ENCODE measurements at places on chromosomes 7 and 10.

DNA sequence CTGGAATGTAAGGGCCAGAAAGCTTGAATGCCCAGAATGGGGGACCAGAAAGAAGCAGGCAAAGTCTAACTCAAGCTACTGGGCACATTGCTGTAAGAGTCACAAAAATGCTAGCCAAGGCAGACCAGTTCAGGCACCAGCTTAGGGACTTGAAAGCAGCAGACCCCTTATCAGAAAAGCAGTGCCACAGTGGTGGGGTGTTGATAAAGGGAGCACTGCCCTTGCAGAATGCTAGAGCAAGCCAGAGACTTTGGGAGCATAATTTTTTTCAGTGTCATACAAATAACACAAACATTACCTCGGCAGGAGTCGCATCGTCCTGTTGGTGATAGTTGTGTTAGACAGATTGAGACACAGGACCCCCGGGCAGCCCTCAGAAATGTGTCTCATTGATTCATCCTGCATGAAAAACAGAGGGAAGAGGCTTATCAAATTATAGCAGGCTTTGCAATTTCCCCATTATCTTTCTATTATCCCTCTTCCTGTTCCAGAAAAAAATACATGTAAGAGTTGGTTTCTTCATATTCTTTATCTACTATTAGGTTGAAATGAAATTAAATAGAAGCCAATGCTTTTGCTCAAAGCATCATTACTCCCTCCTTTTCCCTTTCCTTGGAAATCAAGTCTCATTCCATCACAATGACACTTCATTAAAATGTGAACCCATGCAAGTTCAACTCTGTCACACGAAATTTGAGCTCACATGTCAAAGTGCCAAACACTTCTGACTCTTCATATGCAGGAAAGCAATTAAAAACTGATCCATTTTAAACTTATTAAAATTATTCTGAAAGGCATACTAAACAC lies 13.4 kb downstream of the LRRC17 start:
- no peak for DNase-seq

GRCh38 chr10:30233186-30233959 lies 115.7 kb downstream of the MTPAP start:
- DNase-seq, result no peak

- peak; percentile 91 for DNase-seq
These were observed at the start of gene GSTO2 for GRCh38 chr10:104268713-104269645. TSS of gene GSTO2 (plus strand) at chr10:104269184. CDS start at chr10:104274916, 5,732 bp downstream.

DNA sequence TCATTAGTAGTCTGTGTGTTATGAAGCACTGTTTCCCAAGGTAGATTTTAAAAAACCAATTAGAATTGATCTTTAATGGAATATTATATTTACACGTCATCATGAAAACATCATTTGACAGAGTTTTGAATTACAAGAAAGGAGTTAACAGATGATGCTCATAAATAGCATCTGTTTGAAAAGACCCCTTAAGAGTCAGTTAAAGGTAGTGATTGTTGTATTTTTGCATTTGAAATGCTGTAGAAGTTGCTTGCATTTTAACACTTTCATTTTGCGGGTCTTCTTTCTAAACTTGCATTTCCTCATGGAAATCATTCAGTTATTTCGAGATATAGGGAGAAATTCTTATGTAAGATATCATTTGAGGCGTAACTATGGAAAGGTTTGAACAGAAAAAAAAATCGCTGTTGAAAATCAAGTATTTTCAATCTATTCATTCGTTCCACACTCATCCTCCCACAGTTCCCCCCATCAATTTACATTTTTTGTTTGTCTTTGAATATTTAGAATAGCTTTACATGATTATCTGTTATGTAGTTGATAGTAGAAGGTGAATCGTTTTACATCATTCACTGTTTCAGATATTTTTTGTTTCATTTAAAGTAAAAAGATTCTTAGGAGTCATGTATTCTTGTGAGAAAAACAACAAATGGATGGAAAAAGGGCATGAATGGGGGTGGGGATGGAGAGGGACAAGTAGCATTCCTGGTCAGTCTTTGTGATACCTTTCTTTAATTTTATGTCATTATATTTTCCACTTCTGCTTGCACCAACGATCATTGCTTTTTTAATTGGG lies 3.0 kb upstream of the SKIDA1 start:
- no peak for DNase-seq

DNA sequence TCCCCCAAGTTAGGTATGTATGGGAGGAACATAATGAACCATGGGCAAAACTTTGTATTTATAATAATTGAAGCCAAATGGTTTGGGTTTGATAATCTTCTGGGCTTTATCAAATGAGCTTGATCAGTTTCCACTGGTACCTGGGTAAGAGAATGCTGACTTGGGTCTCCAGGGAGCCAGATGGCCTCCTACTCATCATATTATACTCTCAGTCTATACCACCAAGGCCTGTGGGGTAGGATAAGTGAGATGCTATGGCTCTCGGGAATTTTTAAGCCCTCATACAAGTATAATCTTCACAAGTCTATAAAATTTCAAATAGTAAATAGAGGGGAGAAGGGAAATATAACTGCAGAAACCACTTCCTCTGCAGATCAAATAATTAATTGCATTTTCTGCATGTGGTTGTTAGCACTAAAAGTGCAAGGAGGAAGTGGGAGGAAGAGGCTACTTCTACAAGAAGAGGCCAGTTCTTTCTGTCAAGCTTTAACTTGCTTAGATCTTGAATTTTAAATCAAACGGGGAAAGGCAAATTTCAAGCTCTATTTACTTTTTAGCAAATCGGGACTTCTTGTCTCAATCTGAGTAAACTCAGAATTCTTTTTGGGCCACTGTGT lies 349.0 kb downstream of the SORCS1 start:
- no peak for DNase-seq

DNA sequence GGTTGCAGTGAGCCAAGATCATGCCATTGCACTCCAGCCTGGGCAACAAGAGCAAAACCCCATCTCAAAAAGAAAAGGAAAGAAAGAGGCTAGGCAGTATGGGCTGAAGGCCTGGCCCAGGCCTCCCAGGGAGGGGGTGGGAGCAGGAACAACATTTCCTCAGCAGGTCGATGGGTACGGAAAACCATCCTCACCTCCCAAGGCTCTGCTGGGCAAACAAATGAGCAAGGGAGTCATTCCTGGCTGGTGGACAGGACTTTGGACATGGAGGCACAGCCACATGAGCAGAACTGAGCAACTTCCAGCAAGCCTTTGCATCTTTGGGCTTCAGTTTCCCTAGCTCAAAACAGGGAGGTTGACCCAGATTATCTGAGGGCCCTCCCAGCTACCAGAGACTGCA lies 13.0 kb downstream of the OGDHL start:
- DNase-seq, result no peak

GRCh38 chr7:4049202-4049601 lies 632.9 kb upstream of the FOXK1 start:
- no peak for DNase-seq

- no peak for DNase-seq
These were observed 4.1 kb upstream of the INTS1 start for GRCh38 chr7:1508277-1508758.

DNA sequence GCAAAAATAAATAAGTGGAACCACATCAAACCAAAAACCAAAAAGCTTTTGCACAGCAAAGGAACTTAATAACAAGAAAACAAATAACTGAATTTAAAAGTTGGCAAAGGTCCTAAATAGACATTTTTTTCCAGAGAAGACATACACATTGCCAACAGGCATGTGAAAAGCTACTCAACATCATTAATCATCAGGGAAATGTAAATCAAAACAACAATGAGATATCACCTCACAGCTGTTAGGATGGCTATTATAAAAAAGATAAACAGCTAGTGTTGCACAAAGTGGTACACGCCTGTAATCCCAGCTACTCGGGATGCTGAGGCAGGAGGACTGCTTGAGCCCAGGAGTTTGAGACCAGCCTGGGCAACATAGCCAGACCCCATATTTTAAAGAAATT lies 2.2 kb upstream of the SUN3 start:
- DNase-seq, result no peak

- DNase-seq, result no peak
These were observed 1.1 kb upstream of the FEZF1 start for GRCh38 chr7:122305475-122306319.

- DNase-seq, result no peak
These were observed 707 bp upstream of the GHITM start for GRCh38 chr10:84138478-84139125.

GRCh38 chr10:80136134-80136571 lies 3.6 kb downstream of the PLAC9 start:
- DNase-seq, result no peak

GRCh38 chr7:155807789-155808548 lies 4.3 kb downstream of the SHH start:
- DNase-seq, result no peak

DNA sequence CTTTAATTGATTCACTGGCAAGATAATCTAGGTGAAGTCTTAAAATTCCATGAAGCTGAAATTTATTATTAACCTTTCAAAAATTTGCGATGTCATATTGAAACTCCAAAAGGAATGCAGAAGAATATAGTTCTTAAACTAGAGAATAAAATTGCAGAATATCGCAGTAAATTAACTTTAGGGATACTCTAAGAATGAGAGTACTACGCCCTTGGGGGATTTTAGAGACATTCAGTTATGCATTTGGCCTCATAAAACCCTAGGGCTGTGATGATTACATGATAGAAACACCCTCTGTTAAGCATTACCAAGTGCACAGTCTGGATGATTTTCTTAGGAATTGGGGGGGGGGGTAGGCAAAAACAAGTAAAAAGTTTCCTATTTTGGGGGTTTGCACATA lies 3.7 kb downstream of the WNT2 start:
- no peak for DNase-seq

DNA sequence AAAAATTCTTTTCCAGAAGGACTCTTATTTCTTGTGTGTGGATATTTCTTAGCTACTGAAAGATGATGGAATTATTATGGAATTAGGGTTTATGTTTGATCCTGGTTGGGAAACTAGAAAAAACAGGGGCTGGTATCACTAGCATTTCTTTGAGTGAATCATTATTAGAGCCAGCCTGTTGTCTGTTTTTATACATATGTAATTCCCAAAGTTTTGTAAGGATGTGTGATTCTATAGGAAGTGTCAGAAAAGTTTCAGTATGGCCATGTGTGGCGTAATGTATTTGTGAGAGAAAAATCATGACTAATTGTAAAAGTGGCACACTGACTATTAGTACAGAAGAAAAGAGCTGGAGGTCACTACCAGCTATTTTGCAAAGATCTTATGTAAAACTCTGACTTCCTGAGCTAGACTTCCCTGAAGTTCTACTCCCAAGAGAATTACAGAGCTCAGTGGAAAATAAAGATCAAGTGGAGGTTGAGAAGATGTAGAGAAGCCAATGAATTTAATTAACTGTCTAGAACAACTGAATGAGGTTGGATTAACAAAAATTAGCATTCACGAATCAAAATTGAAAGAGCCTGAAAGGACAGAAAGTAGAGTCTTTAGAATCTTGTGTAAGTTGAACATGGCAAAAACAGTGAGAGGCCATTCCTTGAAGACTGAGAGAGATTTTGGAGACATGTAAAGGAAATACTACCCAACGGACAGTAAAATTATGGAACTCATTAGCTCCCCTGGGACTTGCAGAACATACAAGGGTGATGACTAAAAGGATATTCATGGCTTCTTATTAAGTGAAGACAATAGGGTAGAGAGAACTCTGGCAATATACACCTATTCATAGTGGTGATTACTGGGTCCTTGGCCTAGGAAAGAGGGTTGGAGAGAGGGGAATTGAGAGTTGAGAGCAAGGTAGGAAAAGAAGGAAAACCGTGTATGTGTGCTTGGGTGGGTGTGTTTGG lies 12.5 kb downstream of the ZNF365 start:
- no peak for DNase-seq

DNA sequence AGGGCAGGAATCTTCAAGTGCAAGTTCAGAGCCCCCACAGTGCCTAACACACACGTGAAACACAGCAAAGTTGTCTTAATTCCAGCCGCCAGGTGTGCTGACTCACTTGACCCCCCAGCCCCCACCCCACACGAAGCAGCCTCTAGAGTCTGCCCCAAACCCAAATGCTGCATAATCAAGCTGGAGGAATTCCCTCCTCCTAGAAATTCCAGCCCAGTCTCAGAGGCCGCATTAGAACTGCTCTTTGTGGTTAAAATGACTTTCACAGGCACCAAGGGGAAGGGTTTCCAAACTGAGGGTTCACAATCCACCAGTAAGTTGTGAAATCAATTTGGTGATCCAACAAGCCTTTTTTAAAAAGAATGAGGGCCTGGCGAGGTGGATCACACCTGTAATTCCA lies 67.0 kb upstream of the PLXNA4 start:
- no peak for DNase-seq

DNA sequence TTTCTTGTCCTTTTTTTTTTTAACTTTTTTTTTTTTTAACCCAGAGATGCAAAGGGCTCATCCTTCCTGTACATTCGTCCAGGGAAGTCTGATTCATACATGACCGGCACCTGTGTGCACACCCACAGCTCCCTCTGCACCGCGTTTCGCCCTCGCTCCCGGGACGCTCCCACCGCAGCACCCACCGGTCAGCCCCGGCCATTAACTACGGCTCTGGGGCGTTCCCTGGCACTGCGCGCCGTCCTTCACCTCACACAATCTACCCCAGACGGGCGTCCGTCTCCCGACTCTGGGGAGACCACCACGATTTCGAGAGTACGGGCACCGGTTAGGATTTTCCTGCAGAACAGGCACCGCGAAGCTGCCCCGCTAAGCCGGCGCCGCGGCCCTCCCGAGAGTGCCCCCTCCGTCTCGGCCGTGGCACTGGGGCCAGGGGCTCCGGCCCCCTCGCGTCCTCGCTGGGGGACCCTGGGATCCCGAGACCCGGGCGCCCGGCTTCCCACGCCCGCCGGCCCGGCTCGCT lies 452 bp downstream of the ATE1 start:
- DNase-seq, result no peak

- DNase-seq, result no peak
These were observed 75.7 kb upstream of the CCDC71L start for GRCh38 chr7:106736508-106737201.

DNA sequence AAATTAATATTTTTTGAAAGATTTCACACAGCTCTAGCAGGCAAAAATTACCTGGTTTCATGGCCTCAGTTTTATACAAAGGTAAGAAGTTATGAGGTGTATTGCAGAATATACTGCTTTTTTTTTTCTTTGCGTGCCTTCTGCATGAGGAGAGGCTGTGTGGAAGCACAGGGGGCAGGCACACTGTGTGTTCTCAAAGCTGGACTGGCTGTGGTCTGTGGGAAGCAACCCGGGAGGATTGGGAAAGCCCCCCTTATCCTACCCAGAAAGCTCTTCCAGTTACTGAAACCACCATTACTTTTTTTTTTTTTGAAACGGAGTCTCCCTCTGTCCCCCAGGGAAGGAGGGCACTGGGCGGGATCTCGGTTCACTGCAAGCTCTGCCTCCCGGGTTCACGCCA lies 25.0 kb downstream of the ADARB2 start:
- DNase-seq, result no peak

- DNase-seq, result no peak
These were observed 63.9 kb downstream of the IKZF1 start for GRCh38 chr7:50368366-50368765.

Measured in stimulated activated CD8-positive, alpha-beta memory T cell treated with anti-CD3 and anti-CD28 coated beads, Interleukin-7, amount 100 ng/mL, for 1 hour (primary cell).